ENCODE measurements at places on chromosomes 11 and 22. TPM values are rescaled to one million over a fixed set of nuclear protein-coding genes. Genes with fewer than 3 reads are reported as not detected.
A peak's percentile ranks its signal among the peaks of the same experiment; 100 is the strongest.

CLCF1 gene
- total RNA-seq, result not detected

PGM2L1 gene
- 97.2 TPM for total RNA-seq

EIF4ENIF1 gene
- total RNA-seq, result 41.9 TPM

APOC3 gene
- total RNA-seq, result not detected

- DNase-seq, result no peak
Measured at GRCh38 chr11:80532633-80533232, 1091.9 kb upstream of the TENM4 start.

DNA sequence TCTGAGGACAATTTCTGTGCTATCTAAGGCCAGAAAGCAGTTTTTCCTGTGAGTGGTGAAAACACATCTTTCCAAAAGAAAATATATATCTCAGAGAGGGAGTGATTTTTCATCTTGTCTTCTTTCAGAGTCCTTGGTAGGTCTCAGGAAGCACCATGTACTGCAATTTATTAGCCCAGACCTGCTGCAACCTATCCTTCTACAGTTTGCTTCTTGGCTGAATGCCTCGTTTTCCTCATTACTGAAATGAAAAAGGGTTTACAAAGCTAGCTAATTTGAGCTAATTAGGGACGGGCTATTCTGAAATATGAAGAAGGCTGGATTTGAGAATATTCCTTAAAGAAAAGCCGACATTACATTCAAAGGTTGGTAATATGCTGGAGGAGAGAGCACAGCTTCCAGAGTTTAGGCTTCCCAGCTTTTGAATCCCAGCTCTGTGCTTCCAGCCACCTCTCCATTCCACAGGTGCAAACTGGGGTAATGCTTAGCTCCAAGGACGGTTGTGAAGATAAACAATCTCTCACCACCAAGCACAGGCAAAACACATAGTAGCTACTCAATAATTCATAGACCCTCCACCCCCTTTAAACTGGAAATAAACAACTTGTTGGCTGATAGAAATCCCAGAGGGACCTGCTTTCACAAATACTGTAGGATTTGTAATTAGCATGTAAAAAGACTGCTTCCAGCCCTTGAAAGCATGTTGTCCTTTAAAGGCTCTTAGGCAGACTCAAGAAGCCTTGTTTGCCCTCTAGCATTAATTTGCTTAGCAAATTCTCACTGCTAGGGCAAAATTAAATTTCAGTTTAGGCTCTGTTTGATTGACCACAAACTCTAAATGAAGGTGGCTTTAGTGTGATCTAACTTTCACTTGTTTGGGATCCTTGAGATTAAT lies 24.5 kb upstream of the SESN3 start:
- DNase-seq, result no peak

GRCh38 chr11:46302866-46303265 lies 25.4 kb downstream of the CREB3L1 start:
- no peak for DNase-seq

GRCh38 chr22:43826142-43827002 lies 14.3 kb upstream of the EFCAB6 start:
- no peak for DNase-seq

GRCh38 chr11:19766810-19767209 lies 54.2 kb downstream of the NAV2 start:
- DNase-seq, result no peak

GRCh38 chr11:65497141-65498041 lies 1.5 kb upstream of the MALAT1 start:
- peak; percentile 99 for DNase-seq

GRCh38 chr11:71979602-71980001 lies 19.1 kb upstream of the IL18BP start:
- no peak for DNase-seq

GRCh38 chr11:134385774-134386565 lies 26.1 kb downstream of the B3GAT1 start:
- no peak for DNase-seq

GRCh38 chr22:31085493-31085824 lies 4.3 kb downstream of the SMTN start:
- DNase-seq, result no peak

- no peak for DNase-seq
Measured at GRCh38 chr11:14373941-14374646, 15.1 kb upstream of the RRAS2 start.

- DNase-seq, result peak; percentile 74
Measured at GRCh38 chr11:10807493-10808234, 1.1 kb downstream of the EIF4G2 start.

- no peak for DNase-seq
Measured at GRCh38 chr11:69035150-69035945, 13.4 kb upstream of the TPCN2 start.

- no peak for DNase-seq
Measured at GRCh38 chr11:117851106-117851505, 25.4 kb downstream of the FXYD6 start.

DNA sequence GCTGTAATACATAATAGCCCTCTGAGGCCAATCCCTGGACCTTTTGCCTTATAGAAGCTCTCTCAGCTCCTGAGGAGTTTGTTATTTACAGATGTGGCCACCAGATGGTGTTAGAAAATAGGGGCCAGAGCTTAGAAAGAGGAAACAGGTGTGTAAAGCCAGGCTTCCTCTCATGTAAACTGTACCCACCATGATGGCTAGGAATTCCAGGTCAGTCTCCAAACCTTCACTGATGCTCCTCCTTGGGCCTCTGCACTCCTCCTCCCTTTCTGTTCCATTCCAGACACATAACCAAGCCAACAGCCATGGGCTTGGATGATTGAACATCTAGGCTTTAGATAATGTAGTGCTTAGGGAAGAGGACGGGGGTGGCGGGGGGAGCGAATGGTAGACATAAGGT lies 39.7 kb downstream of the USP35 start:
- no peak for DNase-seq

- DNase-seq, result no peak
Measured at GRCh38 chr11:130413405-130414106, 14.9 kb downstream of the ADAMTS8 start.

DNA sequence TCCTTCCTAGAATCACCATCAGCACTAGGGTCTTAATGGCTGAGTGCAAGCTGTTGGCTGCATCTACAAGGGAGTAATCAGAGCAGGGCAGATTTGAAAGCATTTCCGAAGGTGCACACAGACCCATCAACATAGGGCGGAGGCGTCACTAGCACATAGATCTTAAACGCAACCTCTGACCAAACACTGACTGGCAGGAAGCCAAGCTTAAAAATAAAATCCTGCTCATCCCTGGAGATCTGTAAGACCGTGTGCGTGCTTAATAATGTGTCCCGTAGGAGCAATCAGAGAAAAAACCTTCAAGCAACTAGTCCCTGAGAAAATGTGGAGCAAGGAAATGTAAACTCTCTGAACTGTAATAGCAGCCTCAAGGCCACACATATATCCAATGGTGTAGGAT lies 470.5 kb downstream of the ETS1 start:
- no peak for DNase-seq

GRCh38 chr11:8092587-8093424 lies 11.8 kb downstream of the TUB start:
- peak; percentile 67 for DNase-seq

DNA sequence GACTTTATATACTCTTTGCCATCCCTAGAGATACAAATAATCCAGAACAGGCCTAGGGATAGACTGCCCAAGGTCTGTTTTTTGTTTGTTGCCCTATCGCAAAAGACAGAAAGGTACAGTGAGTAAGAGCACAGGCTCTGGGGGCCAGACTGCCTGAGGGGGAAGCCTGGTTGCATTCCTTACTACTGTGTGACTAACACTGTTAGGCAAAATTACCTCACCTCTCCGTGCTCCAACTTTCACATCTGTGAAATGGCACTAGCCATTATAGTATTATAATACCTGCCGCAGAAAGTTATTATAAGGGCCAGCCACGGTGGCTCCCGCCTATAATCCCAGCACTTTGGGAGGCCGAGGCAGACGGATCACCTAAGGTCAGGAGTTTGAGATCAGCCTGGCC lies 14.5 kb downstream of the SLC35F2 start:
- no peak for DNase-seq

DNA sequence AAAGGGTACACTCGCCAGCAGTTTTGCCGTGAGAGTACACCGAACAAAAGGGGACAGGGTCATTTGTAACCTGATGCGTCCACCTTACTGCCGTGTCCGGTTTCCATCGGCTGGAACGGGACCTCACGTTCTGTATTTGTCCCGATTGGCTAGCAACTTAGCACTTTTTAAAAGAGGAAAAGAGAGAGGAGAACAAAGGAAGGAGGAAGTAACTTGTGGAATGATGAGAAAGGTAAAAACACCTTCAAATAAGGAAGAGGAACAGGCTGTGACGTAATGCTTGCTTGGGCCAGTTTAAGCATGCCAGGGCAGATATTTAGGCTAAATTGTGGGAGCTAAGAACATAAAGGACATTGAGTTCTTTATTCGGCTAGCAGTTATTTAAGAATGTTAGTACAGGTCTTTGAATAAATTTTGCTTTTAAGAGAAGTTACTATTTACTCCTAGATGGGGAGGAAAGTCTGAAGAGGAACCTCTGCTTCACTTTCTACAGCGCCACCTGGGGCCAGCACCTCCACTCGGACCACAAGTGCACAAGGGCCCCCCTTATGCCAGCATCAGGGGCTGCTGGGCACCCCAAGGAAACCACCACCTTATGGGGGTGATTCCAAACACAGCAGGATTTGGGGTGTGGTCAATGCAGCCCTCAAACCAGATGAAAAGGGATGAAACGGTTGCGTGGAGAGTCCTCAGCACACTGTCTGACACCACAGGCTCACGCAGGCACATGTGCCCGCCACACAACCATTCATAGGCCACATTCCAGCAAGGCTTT lies 5.8 kb downstream of the ARSA start:
- no peak for DNase-seq

DNA sequence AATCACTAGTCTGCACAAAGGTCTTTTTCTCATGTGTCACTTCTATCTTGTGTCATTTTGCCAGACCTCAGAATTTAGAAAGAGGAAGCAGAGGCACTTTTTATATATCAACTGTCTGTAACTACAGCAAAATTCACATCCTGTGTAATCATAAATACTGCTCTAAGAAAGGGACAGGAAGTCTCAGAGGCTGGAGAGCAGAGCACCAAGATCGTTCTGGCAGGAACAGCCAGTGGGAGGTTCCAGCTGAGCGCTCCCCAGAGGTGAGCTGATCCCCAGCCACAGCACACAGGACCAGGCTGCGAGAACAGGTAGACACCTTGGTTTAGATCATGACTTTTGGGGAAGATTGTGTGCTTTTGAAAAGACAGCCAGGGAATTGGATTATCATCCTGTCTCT lies at the start of gene MS4A7:
Gene MS4A7 (plus strand): TSS at position 179 of the 400 bp plus-strand sequence. CDS start 4,610 bp downstream, outside the sequence.
- no peak for DNase-seq

DNA sequence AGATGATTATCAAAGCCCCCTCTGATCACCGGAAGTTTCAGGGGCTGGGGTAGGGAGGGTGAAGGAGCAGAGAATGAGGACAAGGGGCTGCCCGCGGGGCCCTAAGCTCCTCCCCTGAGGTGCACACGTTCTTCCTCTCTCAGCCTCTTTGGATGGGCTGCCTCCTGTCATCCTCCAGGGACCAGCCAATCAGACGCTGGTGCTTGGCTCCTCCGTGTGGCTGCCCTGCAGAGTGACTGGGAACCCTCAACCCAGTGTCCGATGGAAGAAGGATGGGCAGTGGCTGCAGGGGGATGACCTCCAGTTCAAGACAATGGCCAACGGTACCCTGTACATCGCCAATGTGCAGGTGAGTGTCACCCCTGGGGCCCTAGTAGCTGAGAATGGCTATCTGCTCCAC lies 7.5 kb downstream of the ROBO3 start:
- DNase-seq, result no peak

DNA sequence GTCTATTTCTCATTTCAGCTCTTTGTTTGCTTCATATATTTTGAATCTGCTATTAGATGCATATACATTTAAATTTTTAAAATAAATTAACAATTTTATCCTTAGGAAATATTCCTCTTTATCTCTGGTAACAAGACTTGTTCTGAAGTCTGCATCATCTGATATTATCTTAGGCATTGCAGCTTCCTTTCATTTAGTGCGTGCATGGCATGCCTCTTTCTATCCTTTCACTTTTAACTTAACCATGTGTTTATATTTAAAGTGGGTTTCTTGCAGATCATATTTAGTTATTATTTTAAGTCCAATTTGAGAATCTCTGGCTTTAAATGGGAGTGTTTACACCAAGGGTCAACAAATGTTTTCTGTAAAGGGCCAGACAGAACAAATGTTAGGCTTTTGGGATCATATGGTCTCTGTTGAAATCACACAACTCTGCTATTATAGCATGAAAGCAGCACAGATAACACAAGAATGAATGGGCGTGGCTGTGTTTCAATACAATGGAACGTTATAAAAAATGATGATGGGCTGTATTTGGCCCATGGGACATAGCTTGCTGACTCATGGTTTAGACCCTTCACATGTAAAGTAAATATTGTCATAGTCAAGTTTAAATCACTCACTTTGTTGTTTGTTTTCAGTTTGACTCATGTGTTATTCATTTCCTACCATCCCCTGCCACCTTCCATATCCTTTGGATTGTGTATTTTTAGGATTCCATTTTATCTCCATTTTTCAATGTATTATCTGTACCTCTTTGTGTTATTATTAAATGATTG lies 83.9 kb upstream of the SNX19 start:
- DNase-seq, result no peak

DNA sequence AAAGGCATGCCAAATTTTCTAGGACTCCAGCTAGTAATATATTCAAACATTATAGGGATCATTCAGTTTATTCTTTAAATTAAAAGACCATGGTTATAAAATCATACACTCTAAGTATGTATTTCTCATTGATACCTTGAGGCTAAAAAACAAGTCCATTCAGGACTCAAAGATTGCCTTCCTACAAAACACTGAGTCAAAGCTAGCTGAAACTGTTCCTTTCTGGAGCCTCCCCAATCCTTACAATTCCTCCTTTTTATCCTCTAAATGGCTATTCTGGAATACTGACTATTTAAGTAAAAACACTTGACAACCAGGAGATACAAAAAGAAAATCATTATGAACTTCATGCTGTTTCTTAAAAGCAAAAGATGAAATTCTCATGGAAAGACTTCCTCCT lies 4.9 kb upstream of the TTLL12 start:
- DNase-seq, result no peak

DNA sequence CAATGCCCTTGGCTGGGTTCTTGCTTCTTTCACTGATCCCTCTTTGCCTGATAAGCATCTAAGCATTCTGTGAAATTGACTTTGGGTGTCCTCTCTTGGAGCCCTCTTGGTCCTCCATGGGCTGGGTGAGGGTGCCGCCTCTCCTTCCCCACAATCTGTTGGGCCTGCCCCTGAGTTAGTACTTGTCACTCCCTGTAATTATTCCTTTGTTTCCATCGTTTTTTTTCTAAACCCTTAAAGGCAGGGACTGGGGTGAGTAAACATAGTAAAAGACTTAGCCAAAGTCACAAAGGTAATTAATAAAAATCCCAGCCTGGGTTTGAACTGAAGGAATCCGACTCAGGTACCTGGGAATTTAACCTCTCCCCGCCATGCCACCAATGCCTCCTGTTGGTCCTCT lies 188.1 kb downstream of the MYO18B start:
- DNase-seq, result no peak

DNA sequence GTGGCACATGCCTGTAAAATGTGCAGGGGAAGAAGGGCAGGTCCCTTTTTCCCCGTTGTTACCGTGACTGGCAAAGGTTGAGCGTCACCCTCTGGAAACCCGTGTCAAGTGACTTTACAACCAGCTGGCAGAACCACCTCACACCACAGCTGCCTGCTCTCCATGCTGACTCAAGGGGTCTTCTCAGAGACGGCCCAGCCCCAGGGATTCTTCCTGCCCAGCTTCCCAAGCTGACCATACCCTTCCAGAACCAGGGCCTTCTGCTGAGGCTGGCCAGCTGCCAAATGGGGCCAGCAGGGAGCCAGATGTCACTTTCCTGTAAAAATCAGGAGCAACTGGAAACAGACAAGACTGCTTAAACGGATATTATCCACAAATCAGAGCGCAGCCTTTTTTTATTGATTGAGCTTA lies 6.3 kb downstream of the PC start:
- DNase-seq, result peak; percentile 76

GRCh38 chr11:116471608-116472256 lies 301.1 kb downstream of the BUD13 start:
- no peak for DNase-seq

All from glutamatergic neuron (in vitro differentiated cells).